ENCODE measurements at places on chromosomes 5 and 9.

DNA sequence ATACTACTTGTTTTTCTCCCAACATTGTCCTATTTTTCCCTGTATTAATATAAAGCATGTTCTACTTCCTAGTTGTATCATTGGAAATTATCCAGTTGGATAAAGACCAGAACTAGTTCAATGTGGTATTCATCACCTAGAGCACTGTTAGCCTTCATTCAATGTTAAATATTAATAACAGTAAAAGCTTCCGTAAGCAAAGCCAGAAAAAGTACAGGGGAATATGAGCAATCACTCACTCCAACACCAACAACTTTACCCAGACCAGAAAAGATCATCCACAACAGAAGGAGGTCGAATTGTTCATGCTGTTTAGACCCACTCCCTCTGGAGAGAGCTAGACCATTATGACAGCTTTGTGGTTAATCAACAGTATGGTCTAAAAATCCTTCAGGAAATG is 728.4 kb downstream of the MAT2B start:
- no peak for DNase-seq

DNA sequence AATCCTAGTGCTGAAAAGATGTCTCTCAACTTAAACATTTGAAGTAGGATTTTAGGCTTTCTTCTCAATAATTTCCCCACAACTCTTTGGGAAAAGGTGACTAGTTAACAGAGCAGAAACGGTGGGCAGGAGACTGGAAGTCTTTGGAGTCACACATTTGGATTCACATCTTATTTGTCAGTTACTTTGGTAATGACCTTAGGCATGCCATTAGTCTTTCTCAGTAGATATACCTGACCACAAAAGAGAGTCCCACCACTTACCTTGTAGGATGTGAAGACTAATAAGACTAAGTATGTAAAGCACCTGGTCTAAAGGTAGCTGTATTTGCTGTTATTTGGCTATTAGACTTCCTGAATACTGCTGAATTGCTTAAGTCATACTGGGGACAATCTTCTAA is 35.4 kb downstream of the DAP start:
- peak; percentile 63 for DNase-seq

- DNase-seq: no peak
These were observed 19.3 kb downstream of the PCSK5 start for GRCh38 chr9:75909776-75910175.

DNA sequence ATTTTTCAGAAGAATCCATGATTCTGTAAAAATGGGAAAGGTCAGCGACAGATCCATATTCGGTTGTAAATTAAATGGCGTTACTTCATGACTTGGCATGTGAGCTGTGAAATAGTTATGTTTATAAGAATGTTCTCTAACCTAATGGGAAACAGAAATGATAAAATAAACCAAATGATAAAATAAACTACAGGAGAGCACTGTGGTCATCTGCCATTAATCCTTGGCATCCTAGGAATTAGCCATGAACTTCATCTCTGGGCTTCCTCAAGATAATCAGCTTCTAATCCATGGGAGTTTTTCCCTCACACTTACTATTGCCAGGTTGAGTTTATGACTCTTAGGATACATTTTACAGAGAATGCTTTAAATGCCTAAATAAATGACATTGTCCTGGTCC is 94.6 kb upstream of the SLC30A5 start:
- DNase-seq: no peak

DNA sequence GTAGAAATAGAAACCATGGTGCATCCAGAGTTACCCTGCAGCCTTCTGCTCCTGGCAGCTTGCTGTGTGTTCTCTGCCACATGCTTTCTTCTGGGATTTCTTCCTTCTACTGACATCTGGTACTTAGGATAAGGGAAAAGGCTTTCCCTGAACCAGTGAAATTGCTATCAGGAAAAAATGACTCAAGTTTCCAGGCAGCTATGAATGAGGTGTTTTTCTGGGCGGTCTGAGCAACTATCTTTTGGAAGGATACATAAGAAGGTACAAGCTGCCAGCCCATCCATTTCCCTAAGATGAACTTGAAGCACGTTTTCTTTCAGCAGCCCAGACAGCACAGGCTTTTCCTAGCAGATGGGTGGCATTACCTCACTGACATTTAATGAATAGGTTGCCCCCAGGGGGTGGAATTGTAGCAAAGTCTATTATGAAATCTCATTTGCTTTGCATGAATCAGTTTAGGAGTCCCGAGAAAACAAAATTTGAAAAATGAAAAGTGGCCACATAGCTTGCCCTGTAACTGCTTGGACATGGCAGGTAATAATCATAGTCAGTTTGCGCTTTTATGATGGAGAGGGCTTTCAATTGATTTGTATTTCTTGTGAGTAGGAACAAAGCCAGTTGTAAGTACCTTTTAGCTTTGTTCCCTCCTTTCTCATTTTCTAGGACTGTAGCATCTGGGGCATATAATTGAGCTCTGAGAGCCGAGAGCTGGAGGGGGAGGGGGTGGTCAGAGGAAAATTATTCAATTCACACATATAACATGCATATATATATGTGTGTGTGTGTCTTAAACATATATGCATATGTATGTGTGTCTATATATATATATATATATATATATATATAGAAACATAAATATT is 108.5 kb downstream of the C9orf152 start:
- DNase-seq: peak; percentile 79

DNA sequence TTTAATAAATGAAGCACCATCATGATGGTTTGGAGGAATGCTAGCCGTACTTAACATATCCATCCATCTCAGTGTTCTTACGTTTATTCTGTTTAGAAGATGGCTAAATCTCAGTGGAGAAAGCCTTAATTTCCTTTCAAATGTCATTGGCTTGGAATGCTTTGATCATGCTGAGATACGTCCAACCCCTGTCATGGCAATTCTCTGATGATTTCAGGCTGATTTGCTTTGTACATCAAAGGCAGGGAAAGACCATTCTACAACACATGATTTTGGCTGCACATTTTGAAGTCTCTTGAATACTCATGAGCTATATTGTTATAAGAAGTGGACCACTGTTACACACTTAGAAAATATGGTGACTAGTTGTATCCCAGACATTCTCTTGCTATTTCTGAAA is 1048.4 kb downstream of the MAT2B start:
- DNase-seq: no peak

DNA sequence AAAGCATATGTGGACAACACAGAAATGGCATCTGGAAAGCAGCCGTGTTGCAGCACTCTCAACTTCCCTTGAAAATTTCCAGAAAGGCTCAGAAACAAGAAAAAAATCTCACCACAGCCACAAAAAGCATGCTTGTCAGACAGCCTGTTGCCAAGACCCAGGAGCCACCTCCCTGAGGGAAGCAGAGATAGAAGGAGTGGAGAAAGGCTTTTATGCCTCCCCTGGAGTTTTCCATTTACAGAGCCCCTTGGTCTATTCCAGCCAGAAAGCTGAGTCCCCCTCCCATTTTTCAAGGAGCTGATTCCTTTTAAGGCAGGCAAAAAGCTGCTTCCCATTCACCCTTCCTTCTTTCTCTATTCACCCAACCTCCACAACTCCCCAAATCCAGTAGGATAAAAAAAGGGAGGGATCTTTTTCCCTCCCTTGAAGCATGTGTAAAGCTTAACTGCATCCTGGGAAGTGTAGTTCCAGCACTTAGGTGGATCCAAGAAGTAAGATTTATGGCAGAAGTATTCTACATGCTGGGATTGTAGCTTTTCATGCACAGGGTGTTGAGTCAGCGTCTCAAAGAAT is 37.1 kb upstream of the PALM2AKAP2 start:
- DNase-seq: no peak

DNA sequence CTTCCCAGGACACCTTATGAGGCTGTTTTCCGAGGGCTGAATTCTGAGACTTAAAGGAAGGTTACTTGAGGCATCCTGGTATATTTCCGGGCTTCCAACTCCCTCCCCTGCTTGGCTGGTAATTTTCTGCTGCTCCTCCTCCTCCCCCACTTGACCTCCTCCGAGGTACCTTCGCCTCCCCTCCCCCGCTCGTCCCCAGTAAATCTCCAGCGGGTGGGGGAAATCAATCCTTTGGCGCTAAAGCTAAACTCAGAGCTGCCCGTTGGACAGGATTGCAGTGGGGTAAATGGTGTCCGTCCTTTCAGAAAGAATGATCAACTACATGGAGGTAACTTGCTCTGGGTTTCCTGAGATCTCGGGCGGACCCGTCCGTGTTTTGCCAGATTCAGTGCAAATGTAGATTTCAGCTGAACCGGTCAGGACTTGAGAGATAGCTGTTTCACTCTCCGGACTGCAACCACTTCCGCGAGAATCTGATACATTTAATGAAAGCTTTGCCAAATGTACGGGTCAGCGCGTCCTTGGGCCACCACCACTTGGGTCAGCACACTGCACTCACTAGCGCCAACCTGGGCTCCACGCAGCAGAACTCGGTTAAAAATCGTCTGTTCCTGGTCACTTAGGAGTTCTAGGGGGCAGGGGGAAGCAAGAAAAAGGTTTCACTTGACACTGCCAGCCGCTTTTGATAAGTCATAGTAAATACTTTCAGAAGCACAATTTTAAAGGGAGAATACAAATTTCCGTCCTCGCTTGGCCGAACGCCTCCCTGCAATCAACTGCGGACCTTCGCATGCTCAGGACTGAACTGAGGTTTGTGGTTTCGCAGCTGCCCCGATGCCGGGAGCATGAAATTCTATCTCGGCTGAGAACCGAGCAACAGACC is 4.6 kb upstream of the ISL1 start:
- peak; percentile 26 for DNase-seq

- no peak for DNase-seq
These were observed 62.8 kb upstream of the PPP1R26 start for GRCh38 chr9:135416664-135417290.

- DNase-seq: peak; percentile 35
These were observed 30.2 kb downstream of the CYSTM1 start for GRCh38 chr5:140205216-140205615.

DNA sequence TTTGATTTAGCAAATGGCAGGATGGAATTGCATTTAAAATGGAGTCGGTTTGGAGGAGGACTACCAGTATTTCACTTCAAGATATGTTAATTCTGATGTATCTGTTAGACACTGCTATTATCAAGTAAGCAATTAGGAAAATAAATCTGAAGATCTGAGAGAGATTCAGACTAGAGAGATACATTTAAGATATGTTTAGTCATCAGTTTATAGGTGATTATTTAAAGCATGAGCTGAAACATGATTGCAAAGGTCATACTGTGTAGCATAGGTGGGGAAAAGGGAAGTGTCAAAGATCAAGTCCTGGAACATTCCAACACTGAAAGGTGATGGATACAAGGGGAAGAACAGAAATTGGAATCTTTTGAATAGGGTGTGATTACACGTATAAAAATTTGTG is 79.1 kb downstream of the FAM174A start:
- no peak for DNase-seq

GRCh38 chr9:135864447-135865049 is 42.8 kb downstream of the CAMSAP1 start:
- DNase-seq: peak; percentile 47

DNA sequence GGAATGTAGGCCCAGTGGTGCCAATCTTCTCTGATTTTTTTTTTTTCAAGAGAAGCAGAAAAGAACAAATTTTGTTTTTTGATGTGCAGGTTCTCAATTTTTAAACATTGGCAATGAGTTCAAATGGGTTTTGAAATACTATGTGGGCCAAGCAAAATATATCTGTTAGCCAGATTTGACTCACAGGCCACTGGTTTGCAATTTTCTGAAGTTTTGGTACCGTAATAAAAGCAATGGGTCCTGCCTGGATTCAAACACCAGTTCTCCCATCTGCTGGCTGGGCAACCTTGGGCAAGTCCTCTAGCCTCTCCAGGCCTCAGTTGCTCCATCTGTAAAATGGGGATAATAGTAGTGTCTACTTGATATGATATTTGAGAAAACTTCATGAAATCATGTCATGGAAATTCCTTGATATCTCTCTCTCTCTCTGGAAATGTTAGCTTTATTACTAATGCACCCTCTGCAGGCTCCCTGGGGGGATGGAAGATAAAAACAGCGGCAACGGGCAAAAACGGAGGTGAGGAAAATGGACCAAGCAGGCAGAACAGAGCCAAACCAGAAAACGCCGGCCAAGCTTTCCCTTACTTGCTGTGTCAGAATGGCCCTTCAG is 63.4 kb downstream of the SMIM23 start:
- no peak for DNase-seq

DNA sequence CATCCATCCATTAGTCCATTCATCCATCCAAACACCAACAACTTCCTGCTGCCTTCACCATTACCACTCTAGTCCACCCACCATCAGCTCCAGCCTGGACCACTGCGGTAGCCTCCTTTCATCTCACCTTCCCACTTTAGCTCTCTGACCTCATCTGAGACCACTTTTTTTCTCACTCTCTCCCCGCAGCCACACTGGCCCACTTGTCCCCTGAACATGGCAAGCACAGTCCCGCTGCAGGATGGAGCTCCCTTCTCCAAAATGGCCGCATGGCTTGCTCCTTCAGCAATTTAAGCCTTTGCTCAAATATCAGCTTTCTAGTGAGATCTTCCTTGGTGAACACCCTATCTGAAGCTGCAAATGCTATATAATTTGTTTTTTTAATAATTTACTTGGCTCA is 11.1 kb downstream of the CSF1R start:
- no peak for DNase-seq

DNA sequence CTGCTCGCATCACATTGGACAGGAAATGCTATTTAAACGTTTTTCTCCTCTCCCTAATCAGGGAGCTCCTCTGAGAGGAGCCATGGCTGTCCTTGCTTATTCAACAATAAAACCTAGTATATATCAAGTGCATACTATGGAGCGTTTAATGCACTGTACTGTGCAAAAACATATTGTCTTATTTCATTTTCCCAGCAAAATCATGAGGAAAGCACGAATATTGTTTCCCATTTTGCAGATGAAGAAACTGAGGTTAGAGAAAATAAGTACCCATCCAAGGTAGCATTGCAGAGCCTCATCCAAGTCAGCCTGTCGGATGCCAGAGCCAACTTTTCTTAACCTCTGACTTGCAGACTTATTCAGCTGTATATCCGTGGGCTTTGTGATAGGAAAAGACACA is 7.6 kb upstream of the EBF1 start:
- DNase-seq: no peak

GRCh38 chr5:179129607-179130071 is 69.5 kb downstream of the ZNF354C start:
- DNase-seq: no peak

GRCh38 chr5:95669540-95669939 is 13.3 kb downstream of the SPATA9 start:
- DNase-seq: peak; percentile 90

GRCh38 chr9:69391487-69391886 is 66.5 kb downstream of the ENTREP1 start:
- DNase-seq: no peak

GRCh38 chr5:148979083-148979723 is 83.7 kb downstream of the SH3TC2 start:
- DNase-seq: peak; percentile 86

DNA sequence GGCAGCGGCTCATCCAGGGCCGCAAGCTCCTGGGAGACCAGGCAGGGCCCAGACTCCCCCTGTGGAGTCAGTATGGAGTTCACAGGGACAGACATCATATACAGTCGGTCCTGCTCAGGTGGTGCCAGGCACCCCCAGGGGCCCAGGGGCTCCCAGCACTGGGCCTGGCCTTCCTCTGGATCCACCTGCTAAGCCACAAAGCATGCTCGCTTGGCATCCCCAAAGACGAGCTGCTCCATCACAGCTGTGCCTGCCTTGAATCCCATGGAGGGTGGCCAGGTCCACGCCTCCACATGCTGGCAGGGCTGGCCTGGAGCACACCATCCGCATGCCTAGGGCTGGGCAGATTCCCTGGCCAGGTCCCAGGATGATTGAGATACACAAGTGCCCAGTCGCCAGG is 4.6 kb downstream of the BICD2 start:
- peak; percentile 13 for DNase-seq
